ENCODE measurements at places on chromosomes 5 and 9.

DNA sequence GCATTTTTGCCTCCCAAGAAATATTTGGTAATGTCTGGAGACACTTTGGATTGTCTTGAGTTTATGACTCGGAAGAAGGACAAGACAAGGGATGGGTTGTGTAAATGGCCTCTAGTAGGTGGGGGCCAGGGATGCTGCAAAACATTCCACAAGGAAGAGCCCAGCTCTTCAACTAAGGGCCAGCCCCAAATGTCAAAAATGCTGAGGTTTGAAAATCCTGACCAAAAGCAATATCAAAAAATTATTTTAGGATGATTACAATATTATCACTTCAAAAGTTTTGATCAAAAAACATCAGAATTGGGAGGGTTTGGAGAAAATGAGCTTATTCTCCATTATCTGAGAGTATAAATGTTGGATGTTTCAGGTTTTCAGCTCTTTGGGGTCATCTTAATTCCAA lies 248.9 kb upstream of the SLC24A2 start:
- no peak for DNase-seq

DNA sequence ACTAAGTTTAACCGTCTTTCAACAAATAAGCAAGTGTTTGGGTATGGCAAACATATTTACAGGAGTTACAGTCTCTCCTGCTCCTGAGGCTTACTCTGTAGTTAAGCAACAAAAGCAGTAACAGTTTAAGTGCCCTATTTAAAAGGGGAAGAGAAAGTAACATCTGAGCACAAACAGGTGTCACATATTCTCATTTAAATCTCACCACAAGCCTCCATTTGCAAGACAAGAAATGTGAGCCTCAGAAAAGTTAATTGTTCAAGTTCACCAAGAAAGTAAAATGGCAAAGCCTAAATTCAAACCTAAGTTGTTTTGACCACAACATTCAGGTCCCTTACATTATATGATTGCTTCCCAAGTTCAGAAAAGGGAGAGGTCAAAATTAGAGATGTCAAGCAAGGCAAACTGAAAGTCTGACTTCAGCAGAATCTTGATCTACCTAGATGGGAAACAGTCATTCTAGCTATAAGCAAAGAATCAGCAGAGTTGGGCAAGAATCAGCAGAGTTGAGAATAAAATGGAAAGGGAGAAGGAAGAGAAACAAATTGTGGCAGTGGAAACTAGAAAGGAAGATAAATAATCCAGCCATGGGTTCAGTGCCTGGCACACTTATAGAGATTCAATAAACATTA lies 93.4 kb downstream of the STRBP start:
- no peak for DNase-seq

GRCh38 chr5:61333321-61333953 lies 1.4 kb downstream of the ZSWIM6 start:
- no peak for DNase-seq

DNA sequence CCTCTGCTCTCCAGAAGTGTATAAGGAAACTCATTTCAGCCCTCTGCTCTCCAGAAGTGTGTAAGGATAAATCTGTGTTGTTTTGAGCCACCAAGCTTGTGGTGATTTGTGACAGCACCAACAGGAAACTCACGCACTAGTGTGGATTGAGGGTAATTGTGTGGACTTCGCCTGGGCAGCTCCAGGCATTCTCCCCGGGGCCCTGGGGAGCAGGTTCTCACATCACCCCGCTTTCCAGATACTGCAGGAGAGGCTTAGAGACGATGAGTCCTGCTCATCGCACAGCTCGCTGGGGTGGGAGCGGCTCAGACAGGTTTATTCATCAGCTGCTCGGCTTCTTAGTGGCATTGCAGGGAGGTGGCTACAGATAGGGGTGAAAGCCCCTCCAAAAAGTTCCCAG lies 38.4 kb upstream of the RNF130 start:
- DNase-seq: no peak

DNA sequence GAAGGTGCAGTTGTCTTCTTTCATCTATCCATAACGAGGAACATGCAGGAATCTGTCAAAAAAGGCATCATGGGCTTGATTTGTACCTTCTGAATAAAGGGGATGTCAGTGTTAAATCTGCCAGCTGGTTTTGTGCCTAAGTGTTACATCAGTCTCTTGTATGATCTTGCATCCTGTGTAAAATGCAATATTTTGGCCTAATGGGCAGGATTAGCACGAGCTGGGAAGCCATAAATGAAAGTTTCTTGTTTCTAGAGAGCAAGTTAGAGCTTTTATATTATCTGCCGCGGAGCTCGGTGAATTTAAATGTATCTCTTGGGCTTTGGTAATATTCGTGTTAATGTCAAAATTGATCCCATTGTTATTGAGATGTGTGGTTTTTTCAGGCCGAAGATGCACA lies 526.1 kb upstream of the WWC1 start:
- DNase-seq: no peak
